Omental fat pad (tissue), 4 donors: ENCODE measurements at places on chromosomes 12 and 14. TPM values are rescaled to one million over a fixed set of nuclear protein-coding genes. Genes with fewer than 3 reads are reported as not detected.

The DPPA3 gene
- total RNA-seq: not detected

The NRXN3 gene
- 0.36 TPM for total RNA-seq

The TCL1B gene
- not detected for total RNA-seq

The ETFBKMT gene
- 2.4 TPM for total RNA-seq

The IRAK3 gene
- 88.8 TPM for total RNA-seq

The NOP9 gene
- total RNA-seq: 13.9 TPM

The BMAL2 gene
- total RNA-seq: 1.2 TPM
